Ascending aorta (tissue), 2 donors: ENCODE measurements at places on chromosomes 7 and 10. TPM values are rescaled to one million over a fixed set of nuclear protein-coding genes. Genes with fewer than 3 reads are reported as not detected.

The ST7 gene
- 19.2 TPM for total RNA-seq

The NEUROG3 gene
- total RNA-seq = not detected

The INMT gene
- total RNA-seq = 51.8 TPM

DNA sequence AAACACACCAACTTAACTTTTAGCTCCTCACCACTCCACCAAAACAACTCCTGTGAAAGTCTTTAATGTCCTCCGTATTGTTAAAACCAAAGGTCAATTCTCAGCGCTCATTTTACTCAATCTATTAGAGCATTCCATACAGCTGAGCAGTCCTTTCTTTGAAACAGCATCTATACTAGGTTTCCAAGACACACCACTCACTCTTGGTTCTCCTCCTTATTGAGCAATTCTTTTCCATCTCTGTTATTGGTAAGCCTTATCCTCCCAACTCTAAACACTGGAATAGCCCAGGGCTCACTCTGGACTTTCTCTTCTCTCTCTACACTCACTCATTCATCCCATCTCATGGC is 34.9 kb downstream of the COA1 start:
- no peaks in the 10 kb centered on the region for H3K27me3 ChIP-seq
- no peaks in the 10 kb centered on the region for H3K36me3 ChIP-seq
- no peaks in the 10 kb centered on the region for H3K4me1 ChIP-seq
- DNase-seq = no peak

GRCh38 chr10:132446195-132446581 is 49.2 kb downstream of the PWWP2B start:
- H3K27me3 ChIP-seq = no peaks in the 10 kb centered on the region
- H3K4me1 ChIP-seq = no peaks in the 10 kb centered on the region
- no peak overlapping the region for H3K27ac ChIP-seq
- no peaks in the 10 kb centered on the region for H3K36me3 ChIP-seq

- DNase-seq = no peak
- H3K4me3 ChIP-seq = no peak overlapping the region
- no peaks in the 10 kb centered on the region for H3K36me3 ChIP-seq
- no peak overlapping the region for H3K27ac ChIP-seq
- H3K4me1 ChIP-seq = no peaks in the 10 kb centered on the region
Measured at GRCh38 chr10:11444155-11444530, 167.3 kb downstream of the USP6NL start.

GRCh38 chr10:9734218-9734617 is 1283.5 kb upstream of the CELF2 start:
- no peak overlapping the region for H3K27ac ChIP-seq
- no peaks in the 10 kb centered on the region for H3K36me3 ChIP-seq
- no peaks in the 10 kb centered on the region for H3K4me1 ChIP-seq
- H3K4me3 ChIP-seq = no peak overlapping the region
- no peaks in the 10 kb centered on the region for H3K27me3 ChIP-seq

GRCh38 chr7:89064831-89065230 is 269.3 kb upstream of the TEX47 start:
- no peak for DNase-seq
- H3K27me3 ChIP-seq = no peaks in the 10 kb centered on the region
- H3K27ac ChIP-seq = no peak overlapping the region
- H3K4me3 ChIP-seq = no peak overlapping the region
- H3K36me3 ChIP-seq = no peaks in the 10 kb centered on the region
- H3K4me1 ChIP-seq = no peaks in the 10 kb centered on the region

DNA sequence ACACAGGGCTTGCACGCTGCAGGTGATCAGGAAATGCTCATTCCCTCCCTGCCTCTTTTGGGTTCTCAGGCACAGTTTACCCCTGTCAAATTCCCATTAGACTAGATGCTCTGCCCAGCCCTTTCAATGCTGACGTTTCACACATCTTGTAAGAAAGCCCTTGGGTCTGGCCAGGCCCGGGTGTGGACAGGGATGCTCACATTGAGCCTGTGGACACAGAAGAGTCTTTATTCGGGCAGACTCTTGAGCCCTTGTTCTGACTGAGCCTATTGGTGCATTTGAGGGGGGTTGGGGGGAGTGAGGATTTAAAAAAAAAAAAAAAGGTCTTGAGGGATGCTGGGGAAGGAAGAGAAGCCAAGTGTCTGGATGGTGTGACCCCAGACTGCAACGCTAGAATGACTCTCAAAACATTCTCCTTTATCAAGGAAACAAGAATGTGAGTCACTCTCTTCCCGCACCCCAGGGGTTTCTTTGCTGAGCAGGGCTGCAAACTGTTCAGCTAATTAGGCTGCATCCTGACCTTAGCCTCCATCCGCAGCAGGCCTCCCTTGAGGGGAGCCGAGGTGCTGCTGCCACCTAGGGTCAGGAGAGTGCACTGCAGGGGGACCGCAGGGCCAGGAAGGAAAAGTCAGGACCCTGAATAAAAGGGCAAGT is 53.6 kb upstream of the TMEM72 start:
- no peak overlapping the region for H3K4me3 ChIP-seq
- no peaks in the 10 kb centered on the region for H3K27me3 ChIP-seq
- DNase-seq = no peak
- no peak overlapping the region for H3K27ac ChIP-seq
- no peaks in the 10 kb centered on the region for H3K36me3 ChIP-seq

- H3K27me3 ChIP-seq = no peaks in the 10 kb centered on the region
- H3K4me1 ChIP-seq = no peaks in the 10 kb centered on the region
- no peak for DNase-seq
- H3K4me3 ChIP-seq = no peak overlapping the region
- H3K27ac ChIP-seq = no peak overlapping the region
Measured at GRCh38 chr10:123526356-123527064, 139.6 kb upstream of the GPR26 start.

GRCh38 chr7:150804802-150805201 is 4.2 kb downstream of the TMEM176A start:
- no peaks in the 10 kb centered on the region for H3K4me1 ChIP-seq
- H3K4me3 ChIP-seq = no peak overlapping the region
- peaks cover 9% of the 10 kb centered on the region for H3K27me3 ChIP-seq
- no peak overlapping the region for H3K27ac ChIP-seq
- H3K36me3 ChIP-seq = no peaks in the 10 kb centered on the region
- DNase-seq = no peak

DNA sequence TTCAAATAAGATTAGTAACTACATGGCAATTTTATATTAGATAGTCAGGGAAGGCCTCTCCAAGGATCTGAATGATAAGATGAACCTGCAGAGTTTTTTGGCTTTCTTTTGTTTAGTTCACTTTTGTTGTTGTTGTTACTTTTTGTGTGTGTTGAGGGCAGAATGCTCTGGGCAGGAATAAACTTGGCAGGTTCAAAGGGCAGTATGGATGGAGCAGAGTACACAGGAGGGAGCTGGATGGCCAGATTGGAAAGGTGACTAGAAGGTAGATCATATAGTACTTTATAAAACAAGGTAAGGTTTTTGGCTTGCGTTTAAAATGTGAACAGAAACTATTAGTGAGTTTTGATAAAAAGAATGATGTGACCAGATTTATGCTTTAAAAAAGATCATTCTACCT is 17.9 kb downstream of the CROT start:
- H3K4me3 ChIP-seq = no peak overlapping the region
- no peak overlapping the region for H3K27ac ChIP-seq
- H3K36me3 ChIP-seq = peaks cover 18% of the 10 kb centered on the region
- DNase-seq = no peak
- no peaks in the 10 kb centered on the region for H3K27me3 ChIP-seq

GRCh38 chr7:139867847-139868246 is 38.8 kb downstream of the TBXAS1 start:
- H3K4me1 ChIP-seq = peaks cover 3% of the 10 kb centered on the region
- DNase-seq = no peak
- no peaks in the 10 kb centered on the region for H3K27me3 ChIP-seq
- no peak overlapping the region for H3K27ac ChIP-seq

DNA sequence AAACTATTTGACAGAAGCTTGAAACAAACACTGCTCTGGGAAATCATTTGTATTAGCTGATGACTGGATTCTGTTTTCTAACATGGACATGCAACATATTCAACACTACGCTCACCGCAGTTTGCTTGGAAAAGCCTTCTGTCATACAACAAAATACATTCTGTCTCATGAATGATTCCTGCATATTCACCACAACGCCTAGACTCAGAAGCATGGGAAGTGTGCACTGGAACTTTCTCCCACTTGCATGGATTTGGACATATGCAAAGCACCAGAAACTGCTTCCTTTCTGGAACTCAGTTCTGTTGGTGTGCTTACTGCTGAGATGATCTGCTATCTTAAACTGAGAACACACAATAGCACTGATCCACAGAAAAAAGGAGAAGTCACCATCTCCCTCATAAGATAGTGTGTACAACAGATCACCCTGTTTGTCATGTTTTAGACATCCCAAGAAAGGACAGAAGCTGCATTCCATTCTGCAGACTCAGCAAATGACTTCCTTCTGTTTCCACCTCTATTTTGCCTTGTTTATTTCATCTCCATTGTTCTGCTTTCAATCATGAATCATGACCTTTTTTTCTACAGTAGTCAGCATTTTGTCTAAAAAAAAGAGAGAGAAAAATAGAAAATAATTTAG is 115.8 kb downstream of the HTR7 start:
- no peaks in the 10 kb centered on the region for H3K36me3 ChIP-seq
- no peaks in the 10 kb centered on the region for H3K27me3 ChIP-seq
- no peak overlapping the region for H3K4me3 ChIP-seq
- H3K27ac ChIP-seq = no peak overlapping the region
- no peaks in the 10 kb centered on the region for H3K4me1 ChIP-seq
- no peak for DNase-seq

GRCh38 chr10:115026056-115026745 is 67.0 kb upstream of the ATRNL1 start:
- H3K4me3 ChIP-seq = no peak overlapping the region
- H3K27me3 ChIP-seq = no peaks in the 10 kb centered on the region
- no peaks in the 10 kb centered on the region for H3K36me3 ChIP-seq
- no peak for DNase-seq
